ENCODE measurements at places on chromosomes 4 and X.

- no peak for DNase-seq
Measured at GRCh38 chr4:126937846-126938422, 694.8 kb upstream of the INTU start.

GRCh38 chrX:25007059-25008053, 8.4 kb downstream of the ARX start:
- no peak for DNase-seq

- DNase-seq: no peak
Measured at GRCh38 chr4:109298279-109299010, 4.0 kb downstream of the COL25A1 start.

DNA sequence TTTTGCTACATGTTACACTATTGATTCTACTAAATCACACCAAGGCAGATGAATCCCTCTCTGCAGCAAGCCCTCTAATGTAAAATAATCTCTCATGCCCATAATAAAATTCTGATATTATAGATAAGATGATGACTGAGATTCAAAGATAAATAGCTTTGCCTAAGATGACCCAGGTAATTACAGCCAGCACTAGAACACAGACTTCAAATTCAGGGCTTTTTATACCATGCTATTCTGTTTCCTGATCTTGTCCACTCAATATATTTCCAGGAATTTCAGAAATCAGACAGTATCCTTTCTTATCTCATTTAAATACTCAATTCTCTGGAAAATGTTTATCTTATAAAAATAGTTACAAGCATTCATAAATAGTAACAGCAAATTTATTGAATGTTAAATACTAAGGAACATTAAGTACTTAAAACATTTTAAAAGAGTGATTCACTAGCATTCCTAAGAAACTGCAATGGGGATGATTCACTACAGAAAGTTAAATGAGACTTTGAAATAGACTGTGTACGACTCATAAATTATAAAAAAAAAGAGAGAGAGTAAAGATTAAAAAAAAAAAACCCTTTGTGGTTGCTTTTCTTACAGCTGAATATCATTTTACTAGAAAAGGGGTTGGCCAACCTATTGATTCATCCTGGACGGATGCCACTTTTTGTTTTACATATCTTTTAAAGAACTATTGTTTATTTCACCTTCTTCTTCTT, 45.8 kb upstream of the IL21 start:
- no peak for DNase-seq

DNA sequence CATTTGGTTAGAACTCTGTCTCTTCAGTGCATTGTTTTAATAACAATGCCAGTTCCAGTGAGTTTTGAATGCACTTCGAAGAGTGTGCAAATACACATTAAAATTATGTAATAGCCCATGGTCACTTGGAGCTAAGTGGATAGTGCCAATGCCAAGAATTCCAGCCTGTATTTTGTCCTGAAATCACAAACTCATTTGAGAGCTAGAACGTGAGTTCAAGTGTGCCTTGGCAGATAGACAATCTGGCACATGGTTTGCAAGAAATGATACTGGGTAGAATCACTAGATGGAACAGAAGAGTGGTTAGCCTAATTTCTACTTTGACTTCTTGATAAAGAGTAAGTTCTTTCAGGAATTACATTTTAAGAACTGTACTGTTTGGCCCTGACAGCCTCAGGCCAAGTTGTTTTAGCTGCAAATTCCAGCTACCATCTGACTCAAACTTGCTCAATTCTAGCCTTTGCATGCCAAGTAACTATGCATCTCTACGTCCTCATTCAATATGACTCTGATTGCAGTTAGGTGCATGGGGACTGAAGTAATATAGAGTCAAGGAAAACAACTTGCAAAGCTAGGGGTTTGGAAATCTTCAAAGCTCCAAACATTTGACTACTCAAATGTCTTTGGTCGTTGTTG, 131.9 kb upstream of the SMIM31 start:
- no peak for DNase-seq

- DNase-seq: peak; percentile 89
Measured at GRCh38 chr4:140150886-140151698, 2.9 kb downstream of the MAML3 start.

DNA sequence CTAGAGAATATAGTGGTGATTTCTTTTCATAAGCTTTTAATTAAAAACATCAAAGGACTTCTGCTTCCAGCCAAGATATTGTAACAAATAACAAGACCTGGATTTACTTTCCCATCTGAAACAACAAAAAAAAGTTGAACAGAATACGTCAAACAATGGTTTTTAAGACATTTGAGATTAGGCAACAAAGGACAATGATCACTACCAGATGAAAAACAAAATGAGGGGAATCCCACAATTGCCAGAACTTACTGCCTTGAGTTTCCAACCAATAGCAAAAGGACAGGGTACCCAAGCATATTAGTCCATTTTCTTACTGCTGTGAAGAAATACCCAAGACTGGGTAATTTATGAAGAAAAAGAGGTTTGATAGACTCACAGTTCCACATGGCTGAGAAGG, 341.4 kb upstream of the INTU start:
- no peak for DNase-seq

DNA sequence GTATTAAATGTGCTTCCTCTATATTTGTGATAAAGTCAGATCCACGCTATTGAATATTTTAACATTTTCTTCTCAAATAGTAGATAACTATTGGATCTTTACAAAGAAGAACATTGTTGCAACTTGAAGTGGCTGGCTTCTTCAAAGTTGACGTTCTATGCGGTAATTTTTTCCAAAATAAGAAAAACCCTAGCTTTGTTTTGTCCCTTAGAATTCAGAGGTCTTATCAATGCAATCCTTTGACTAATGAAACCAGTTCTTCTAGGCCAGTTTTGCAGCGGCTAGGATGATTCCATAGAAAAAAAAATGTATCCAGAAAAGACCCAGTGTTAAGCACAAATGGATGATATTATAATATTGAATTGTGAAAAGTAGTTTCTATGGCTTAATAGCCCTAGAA, 89.6 kb downstream of the ANTXR2 start:
- no peak for DNase-seq

DNA sequence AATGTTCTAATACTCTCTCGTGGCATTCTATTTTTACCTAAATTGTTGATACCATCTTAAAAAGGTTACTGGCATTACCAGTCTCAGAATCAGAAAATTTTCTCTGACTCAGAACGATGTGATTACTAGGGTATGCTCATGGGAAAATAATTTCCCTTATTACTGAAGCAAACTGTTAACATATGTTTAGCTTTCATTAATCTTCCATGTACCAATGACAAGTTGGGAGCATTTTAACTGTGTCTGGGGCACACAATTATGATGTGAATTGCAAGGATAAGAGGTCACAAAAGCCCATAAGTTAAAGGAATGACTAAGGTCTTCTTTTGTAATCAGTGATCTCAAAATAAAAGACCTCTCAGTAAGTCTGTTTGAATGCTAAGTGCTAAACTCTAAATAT, 1254.6 kb downstream of the PCDH18 start:
- DNase-seq: no peak

DNA sequence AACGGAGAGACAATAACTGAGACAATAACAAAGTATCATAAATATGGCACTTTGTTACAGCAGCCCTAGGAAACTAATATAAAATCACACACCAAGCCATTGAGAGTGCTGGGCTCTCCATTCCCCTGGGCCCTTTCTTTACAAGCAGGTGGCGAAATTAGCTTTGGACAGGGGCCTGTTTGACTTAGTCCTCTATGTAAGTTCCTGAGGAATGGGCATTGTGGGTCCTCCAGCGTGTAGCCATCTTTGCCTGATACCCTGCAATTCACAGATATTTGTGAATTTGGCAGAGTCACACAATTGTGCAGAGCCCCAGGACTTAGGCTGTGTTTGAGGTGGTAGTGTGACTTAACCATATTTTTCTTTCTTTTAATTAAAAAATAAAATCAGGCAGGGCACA, 67.6 kb downstream of the BCOR start:
- DNase-seq: no peak

GRCh38 chr4:149266301-149266700, 549.3 kb downstream of the IQCM start:
- DNase-seq: no peak

DNA sequence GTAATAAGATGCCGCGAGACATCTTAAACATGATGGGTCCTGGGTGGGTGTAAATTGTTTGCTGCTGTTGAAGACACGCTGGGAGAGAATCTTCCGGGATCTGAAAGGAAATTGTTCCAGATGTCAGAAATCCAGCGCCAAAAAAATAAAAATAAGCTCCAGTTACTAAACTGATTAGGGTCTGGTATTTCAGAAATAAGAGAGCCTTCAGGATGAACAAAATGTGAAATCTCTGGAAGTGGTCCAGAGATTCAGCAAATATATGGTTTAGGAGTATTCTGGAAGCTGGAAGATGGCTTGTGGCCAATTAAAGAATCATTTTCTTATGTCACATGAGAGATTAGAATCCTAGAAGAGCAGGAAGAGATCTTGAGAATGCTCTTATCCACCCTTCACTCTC, 75.8 kb upstream of the NHS start:
- no peak for DNase-seq

DNA sequence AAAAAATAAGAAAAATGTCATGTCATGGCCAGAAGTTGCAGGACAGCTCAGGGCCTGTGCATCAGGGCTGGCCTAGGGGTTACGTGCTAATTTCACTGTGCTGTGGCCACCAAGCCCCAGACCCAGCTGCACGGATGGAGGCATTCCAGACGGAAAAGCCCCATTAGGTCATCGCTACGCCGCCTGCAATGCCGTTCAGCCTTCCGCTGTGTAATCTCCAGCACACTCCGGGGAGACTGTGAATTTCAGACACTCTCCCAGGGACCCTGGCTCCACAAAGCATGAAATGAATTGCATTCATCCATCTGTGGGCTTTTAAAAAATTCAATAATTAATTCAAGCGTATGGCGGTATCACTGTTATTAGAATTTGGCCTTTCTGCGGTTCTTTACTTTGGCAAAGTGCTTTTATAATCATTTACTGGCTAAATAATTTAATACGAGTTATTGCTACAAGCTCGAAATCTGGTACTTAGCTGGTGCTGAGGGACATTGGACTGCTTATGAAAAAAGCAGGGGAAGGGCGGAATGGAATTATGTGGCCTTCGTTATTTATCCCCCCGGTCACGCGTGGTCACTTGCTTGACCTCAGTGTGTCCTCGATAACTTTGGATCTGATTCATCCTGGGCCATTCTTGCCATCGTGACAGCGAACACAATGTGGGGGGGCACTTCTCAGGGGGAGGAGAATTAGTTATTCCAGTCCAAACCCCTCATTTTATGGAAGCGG, 9.0 kb upstream of the NSG1 start:
- DNase-seq: no peak

- no peak for DNase-seq
Measured at GRCh38 chrX:135432881-135433521, 11.3 kb downstream of the SMIM10L2A start.

- no peak for DNase-seq
Measured at GRCh38 chr4:8095956-8096689, 62.5 kb downstream of the ABLIM2 start.

- DNase-seq: no peak
Measured at GRCh38 chrX:11629593-11630211, 36.0 kb downstream of the ARHGAP6 start.

- no peak for DNase-seq
Measured at GRCh38 chr4:128846063-128846462, 36.6 kb downstream of the JADE1 start.

GRCh38 chr4:65018313-65018712, 609.1 kb upstream of the TECRL start:
- no peak for DNase-seq

- no peak for DNase-seq
Measured at GRCh38 chr4:2649604-2650114, 106.5 kb downstream of the TNIP2 start.

GRCh38 chr4:181830404-181831035, 412.7 kb upstream of the TENM3 start:
- no peak for DNase-seq

DNA sequence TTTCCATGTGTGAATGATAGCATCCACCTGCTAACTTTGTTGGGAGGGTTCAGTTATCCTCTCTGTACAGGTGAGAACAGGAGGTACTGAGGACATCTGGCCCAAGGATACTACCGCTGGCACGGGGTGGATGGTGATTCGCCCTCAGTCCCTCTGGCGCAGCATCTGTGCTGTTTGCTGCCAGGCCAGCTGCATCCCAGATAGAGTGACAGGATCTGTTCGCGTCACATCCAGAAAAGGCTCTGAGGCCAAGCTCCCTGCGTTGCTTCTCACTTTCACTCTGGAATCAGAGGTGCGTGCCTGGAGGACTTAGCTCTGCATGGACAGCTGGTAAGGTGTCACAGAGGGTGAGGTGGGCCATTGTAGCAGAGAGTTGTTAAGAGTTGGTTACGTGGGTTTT, 95.4 kb downstream of the TBL1X start:
- no peak for DNase-seq

GRCh38 chr4:182416067-182416466, 172.9 kb downstream of the TENM3 start:
- DNase-seq: no peak

DNA sequence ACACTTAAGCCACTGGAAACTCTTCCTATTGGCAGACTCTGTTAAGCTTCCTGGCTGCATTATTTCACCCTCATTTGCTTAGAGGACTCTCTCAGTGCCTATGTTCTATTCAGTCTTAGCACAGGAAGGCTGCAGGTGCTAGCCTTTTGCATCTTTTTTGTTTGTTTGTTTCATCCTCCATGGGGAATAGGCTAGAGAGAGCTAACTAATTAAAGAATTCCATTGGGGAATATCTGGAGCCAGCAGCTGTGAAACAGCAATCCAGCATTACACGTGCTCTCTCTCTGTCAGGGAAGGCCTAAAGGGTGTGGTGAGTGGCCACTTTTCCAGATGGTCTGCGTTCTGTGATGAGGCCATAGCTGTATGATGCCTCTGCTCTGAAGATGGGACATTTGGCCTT, 633.6 kb downstream of the SPRY1 start:
- DNase-seq: no peak

GRCh38 chrX:44536198-44536597, 6.5 kb downstream of the FUNDC1 start:
- DNase-seq: no peak

GRCh38 chr4:56247646-56248045, 139.6 kb downstream of the AASDH start:
- DNase-seq: no peak

DNA sequence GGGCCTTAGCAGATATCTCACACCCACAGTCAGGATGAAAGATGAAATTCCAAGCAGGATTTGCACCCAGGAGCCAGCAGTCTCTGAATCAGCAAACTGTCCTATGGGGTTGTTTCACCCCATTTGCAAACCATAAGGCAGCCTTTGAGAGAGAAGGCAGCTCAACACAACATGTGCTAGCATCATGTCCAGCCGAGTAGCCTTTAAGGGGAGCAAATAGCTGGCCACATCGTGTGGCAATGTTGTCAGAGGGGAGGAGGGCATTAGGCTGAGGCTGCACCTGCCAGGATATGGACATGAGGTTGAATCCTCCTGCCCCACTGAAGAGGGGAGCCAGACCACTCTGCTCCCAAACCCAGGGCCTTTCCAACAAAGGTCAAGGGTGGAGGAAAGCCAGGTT, 20.6 kb upstream of the PJA1 start:
- peak; percentile 8 for DNase-seq

Measured in H9 (cell line).